ENCODE measurements at places on chromosomes 5 and 9.

DNA sequence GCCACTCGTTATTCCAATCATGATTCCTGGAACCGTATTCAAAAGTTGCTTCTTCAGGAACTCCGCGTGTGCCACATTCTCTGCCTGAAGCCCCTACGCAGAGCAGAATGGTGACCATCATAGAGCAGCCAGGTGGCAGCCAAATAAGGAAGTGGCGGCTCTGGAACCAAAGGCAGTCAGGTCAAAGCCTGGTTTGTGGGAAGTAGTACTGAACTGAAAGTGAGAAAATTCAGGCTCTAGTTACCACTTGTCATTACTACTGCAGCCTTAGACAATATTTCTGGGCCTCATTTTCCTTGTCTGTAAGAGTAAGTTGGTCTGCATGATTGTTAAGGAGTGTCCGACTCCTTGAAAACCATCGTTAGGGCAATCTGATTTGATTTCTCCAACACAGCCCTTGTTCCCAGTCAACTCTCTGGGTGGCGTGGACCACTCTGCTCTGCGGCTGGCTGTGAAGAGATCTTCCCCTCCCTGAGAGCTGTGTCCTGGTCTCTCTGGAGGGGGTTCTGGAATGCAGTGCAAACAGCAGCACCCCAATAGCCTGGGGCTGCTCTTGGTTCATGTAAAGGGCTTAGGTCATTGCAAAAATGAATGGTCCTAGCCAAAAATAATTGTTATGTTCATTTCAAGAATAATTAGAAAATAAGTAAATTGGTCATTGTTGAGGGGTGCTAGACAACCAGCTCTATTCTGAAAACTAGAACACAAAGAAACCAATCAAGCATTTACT is 102.4 kb downstream of the MED27 start:
- no peak for DNase-seq

GRCh38 chr9:69429281-69429680 is 104.3 kb downstream of the ENTREP1 start:
- no peak for DNase-seq

DNA sequence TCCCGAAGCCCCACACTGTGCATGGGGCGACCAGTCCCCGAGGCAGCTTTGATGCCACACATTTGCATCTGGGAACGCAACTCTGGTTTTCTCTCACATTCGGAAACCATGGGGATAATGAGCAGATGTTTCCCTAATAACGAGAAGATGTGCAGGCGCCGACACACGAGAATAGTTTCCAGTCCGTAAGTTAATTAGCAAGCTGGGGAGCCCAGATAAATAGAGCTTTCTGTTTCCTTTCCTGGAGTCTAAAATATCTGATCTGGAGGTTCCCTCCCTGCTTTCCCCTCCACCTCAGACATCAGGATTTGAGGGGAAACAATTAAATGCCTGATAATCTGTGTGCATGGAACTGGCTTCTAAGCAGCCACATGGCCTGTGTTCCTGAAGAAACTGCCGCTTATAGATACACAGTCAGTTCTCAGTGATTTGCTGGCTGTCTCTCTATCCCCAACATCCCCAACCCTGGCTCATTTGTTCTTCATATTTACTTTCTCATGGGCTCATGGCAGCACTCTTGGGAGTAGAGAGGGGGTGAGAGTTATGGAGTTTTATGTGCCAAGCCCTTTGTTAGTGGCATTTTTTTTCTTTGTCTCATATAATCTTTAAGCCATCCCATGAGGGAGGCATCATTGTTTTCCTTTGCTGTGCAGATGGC is 62.8 kb downstream of the PDZD2 start:
- no peak for DNase-seq

- DNase-seq: peak; percentile 88
Observed at GRCh38 chr5:136032564-136032963, 3.8 kb downstream of the TGFBI start.

GRCh38 chr5:148913493-148913892 is 87.1 kb downstream of the ADRB2 start:
- no peak for DNase-seq
